ENCODE measurements at places on chromosomes 4 and X. TPM values are rescaled to one million over a fixed set of nuclear protein-coding genes. Genes with fewer than 3 reads are reported as not detected.

DNA sequence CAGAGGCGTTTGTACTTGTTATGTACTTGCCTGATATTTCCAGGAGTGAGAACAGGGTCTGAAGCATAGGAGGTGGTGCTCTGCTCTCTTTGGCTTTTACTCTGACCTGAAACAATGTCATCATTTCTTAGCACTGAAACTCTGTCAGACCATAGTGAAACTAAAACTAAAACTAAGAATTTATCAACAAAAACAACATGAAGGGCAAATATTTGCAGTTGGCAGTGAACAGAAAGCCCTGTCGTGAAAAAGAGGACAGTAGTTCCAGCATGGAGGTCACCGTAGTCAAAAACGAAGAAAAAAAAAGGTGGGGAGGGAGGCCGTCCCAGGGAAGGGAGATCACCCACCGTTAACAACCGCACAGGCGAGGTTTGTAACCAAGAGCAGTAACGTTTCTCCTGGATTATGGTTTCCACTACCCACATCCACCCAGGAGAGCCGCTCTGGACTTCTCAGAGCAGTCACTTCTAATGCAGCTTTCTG, 97.5 kb downstream of the ANK2 start:
- no peaks in the 10 kb centered on the region for H3K27me3 ChIP-seq
- no peak overlapping the region for H3K4me3 ChIP-seq
- H3K4me1 ChIP-seq = peaks cover 64% of the 10 kb centered on the region
- DNase-seq = no peak
- peak overlapping the region; percentile 46 for H3K27ac ChIP-seq
- peaks cover 7% of the 10 kb centered on the region for H3K36me3 ChIP-seq

DNA sequence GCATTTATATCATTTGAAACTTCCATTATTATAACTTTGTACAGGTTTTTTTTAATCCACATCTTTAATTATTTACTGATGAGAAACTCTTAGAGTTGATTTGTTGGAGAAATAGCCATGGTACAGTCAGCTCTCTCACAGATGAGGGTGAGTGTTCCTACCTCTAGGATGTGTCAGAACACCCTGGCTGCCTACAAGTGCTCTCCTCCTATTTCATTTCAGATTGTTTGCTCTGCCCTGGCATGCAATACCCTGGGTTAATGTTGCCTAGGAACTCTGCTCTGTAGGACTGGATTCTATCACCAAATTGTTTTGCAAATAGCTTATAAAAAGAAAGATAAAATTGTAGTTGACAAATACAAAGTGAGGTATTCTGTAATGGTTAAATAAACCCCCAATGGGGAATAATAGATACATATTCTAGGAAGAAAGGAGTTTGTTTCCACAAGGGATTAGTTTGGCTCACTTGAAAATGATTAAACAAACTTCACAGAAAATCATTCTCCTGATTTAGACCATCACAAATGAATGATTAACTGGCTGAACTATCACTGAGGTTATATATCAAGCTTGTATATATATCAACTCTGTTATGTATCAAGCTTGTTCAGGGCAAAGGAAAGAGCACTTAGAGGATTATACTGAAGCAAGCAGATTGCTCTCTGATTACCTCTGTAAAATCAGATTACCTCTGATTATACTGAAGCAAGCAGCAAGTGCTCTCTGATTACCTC, 150.0 kb downstream of the PDE5A start:
- no peaks in the 10 kb centered on the region for H3K4me1 ChIP-seq
- H3K4me3 ChIP-seq = no peak overlapping the region
- H3K27me3 ChIP-seq = peaks cover 4% of the 10 kb centered on the region
- H3K27ac ChIP-seq = no peak overlapping the region
- peaks cover 50% of the 10 kb centered on the region for H3K36me3 ChIP-seq

GRCh38 chrX:41289095-41289494, 44.9 kb upstream of the DDX3X start:
- no peaks in the 10 kb centered on the region for H3K27me3 ChIP-seq
- H3K4me3 ChIP-seq = no peak overlapping the region
- no peak overlapping the region for H3K27ac ChIP-seq
- peaks cover 18% of the 10 kb centered on the region for H3K4me1 ChIP-seq
- H3K36me3 ChIP-seq = no peaks in the 10 kb centered on the region

DNA sequence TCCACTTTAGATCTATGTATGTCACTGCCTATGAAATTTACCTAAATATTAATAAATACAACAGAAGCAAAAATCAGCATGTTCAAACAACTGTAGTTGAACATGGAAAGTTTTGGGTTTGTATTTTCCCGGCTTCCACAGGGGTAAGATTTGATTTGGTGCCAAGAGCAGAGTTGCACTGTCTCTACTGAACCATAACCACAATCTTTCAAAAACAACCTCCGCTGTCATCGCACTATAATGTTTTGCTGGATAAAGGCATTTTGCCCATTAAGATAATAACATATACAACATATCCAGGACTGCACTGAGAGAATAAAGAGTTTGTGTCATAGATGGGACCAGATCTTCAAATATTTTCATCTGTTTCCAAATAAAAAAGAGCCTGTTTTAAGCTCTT, 94.9 kb downstream of the TENM3 start:
- peaks cover 21% of the 10 kb centered on the region for H3K4me1 ChIP-seq
- H3K4me3 ChIP-seq = no peak overlapping the region
- H3K36me3 ChIP-seq = peaks cover 11% of the 10 kb centered on the region
- DNase-seq = no peak
- no peaks in the 10 kb centered on the region for H3K27me3 ChIP-seq

- no peak overlapping the region for H3K27ac ChIP-seq
- DNase-seq = no peak
- H3K27me3 ChIP-seq = no peaks in the 10 kb centered on the region
- H3K4me3 ChIP-seq = no peak overlapping the region
- peaks cover 5% of the 10 kb centered on the region for H3K4me1 ChIP-seq
Measured at GRCh38 chrX:10381193-10381592, 224.4 kb downstream of the CLCN4 start.

- peaks cover 3% of the 10 kb centered on the region for H3K4me1 ChIP-seq
- H3K27ac ChIP-seq = no peak overlapping the region
- DNase-seq = peak; percentile 8
- H3K4me3 ChIP-seq = no peak overlapping the region
- H3K27me3 ChIP-seq = no peaks in the 10 kb centered on the region
- H3K36me3 ChIP-seq = no peaks in the 10 kb centered on the region
Measured at GRCh38 chrX:110852180-110852579, 56.6 kb upstream of the CHRDL1 start.

DNA sequence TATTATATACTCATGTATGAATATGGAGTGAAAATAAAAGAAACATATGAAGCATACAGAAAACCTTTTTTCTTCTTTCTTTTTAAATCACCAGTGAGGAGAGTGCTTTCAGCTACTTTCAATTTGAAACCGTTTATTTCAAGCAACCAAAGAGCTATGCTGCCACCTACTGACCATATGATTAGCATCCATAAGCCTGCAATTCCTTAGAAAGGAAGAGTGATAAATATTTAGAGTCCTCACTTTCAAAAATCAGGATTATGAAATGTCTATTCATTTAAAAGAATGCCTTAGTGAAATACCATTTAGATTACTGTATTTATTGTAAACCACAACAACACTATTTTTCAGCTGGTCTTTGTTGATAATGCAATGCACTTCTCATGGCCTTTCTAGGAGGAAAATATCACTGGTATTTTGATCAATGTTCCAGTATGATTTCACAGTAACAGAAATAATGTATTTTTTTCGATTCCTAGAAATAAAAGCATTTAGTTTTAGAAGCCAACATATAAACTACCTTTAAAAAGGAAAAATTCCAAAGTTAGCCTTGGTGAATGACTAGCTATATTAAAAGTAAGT, 667.6 kb downstream of the PCDH18 start:
- no peak overlapping the region for H3K27ac ChIP-seq
- H3K27me3 ChIP-seq = no peaks in the 10 kb centered on the region

- H3K27me3 ChIP-seq = peaks cover 30% of the 10 kb centered on the region
- no peak overlapping the region for H3K4me3 ChIP-seq
- H3K4me1 ChIP-seq = peaks cover 36% of the 10 kb centered on the region
- no peak overlapping the region for H3K27ac ChIP-seq
- DNase-seq = no peak
- H3K36me3 ChIP-seq = no peaks in the 10 kb centered on the region
Measured at GRCh38 chr4:140257461-140258305, 103.7 kb upstream of the MAML3 start.

- no peaks in the 10 kb centered on the region for H3K27me3 ChIP-seq
- H3K36me3 ChIP-seq = no peaks in the 10 kb centered on the region
- no peak overlapping the region for H3K27ac ChIP-seq
- H3K4me3 ChIP-seq = no peak overlapping the region
- peaks cover 6% of the 10 kb centered on the region for H3K4me1 ChIP-seq
Measured at GRCh38 chr4:81353861-81354260, 117.8 kb downstream of the RASGEF1B start.

GRCh38 chrX:110006161-110006560, 3.2 kb downstream of the TMEM164 start:
- H3K4me3 ChIP-seq = no peak overlapping the region
- H3K27ac ChIP-seq = no peak overlapping the region
- H3K27me3 ChIP-seq = no peaks in the 10 kb centered on the region
- H3K4me1 ChIP-seq = peaks cover 51% of the 10 kb centered on the region

DNA sequence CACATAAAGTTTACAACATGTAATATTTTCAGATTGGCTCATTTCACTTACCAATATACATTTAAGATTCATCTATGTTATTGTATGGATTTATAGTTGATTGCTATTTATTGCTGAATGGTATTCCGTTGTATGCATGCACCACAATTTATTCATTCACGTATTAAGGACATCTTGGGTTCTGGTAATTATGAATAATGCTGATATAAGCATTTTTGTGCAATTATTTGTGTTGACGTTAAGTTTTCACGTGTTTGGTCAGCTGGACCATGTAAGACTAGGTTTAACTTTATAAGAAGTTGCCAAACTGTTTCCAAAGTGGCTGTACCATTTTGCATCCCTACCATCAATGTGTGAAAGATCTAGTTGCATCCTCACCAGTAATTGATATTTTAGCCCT, 35.1 kb downstream of the MAGEB10 start:
- H3K4me1 ChIP-seq = peaks cover 3% of the 10 kb centered on the region
- no peak overlapping the region for H3K27ac ChIP-seq
- no peak overlapping the region for H3K4me3 ChIP-seq
- H3K27me3 ChIP-seq = no peaks in the 10 kb centered on the region
- H3K36me3 ChIP-seq = no peaks in the 10 kb centered on the region

- no peak overlapping the region for H3K27ac ChIP-seq
- peaks cover 28% of the 10 kb centered on the region for H3K4me1 ChIP-seq
- no peaks in the 10 kb centered on the region for H3K36me3 ChIP-seq
- no peak for DNase-seq
- H3K27me3 ChIP-seq = peaks cover 37% of the 10 kb centered on the region
Measured at GRCh38 chr4:134147941-134148340, 53.6 kb downstream of the PABPC4L start.

- H3K27ac ChIP-seq = no peak overlapping the region
- no peak for DNase-seq
- H3K27me3 ChIP-seq = no peaks in the 10 kb centered on the region
- no peaks in the 10 kb centered on the region for H3K36me3 ChIP-seq
Measured at GRCh38 chrX:79409657-79410056, 42.5 kb upstream of the ITM2A start.

GRCh38 chr4:25123236-25123635, 37.0 kb downstream of the SEPSECS start:
- DNase-seq = no peak
- no peaks in the 10 kb centered on the region for H3K27me3 ChIP-seq
- H3K4me1 ChIP-seq = peaks cover 11% of the 10 kb centered on the region
- no peaks in the 10 kb centered on the region for H3K36me3 ChIP-seq
- H3K27ac ChIP-seq = no peak overlapping the region

DNA sequence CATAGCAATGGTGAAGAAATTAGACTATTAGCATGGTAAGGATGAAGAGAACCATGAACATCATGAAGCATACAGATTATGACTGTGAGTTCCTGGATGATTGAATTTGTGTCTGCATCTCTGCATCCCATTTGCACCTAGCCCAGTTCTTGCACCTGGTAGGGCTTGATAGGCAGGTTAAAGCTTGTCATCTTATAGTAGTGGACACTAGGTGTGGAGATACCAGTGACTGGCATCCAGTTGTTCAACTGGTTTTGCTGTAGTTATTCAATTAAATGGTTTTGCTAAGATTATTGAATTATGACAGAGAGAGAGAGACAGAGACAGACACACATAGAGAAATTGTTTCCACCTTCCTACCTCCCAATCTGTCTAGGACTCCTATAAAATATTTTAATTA, 5.0 kb downstream of the ADH7 start:
- H3K4me1 ChIP-seq = no peaks in the 10 kb centered on the region
- H3K4me3 ChIP-seq = no peak overlapping the region
- H3K27me3 ChIP-seq = no peaks in the 10 kb centered on the region
- DNase-seq = no peak

- no peaks in the 10 kb centered on the region for H3K36me3 ChIP-seq
- H3K4me1 ChIP-seq = no peaks in the 10 kb centered on the region
- H3K4me3 ChIP-seq = no peak overlapping the region
- no peaks in the 10 kb centered on the region for H3K27me3 ChIP-seq
Measured at GRCh38 chrX:111837197-111837596, 38.8 kb upstream of the TRPC5OS start.

- no peak for DNase-seq
- H3K4me3 ChIP-seq = no peak overlapping the region
- H3K27ac ChIP-seq = no peak overlapping the region
Measured at GRCh38 chrX:74246524-74246923, 57.5 kb upstream of the ZCCHC13 start.

GRCh38 chr4:138627096-138627495, 384.9 kb upstream of the SLC7A11 start:
- H3K4me3 ChIP-seq = no peak overlapping the region
- DNase-seq = no peak
- H3K27ac ChIP-seq = no peak overlapping the region

CCDC110 gene
- 2.9 TPM for total RNA-seq

GASK1B gene
- total RNA-seq = 0.23 TPM

AREG gene
- 0.32 TPM for total RNA-seq

HSFX1 gene
- total RNA-seq = 0.85 TPM

FHIP1A gene
- 68.6 TPM for total RNA-seq

EGFL6 gene
- total RNA-seq = 0.96 TPM

FGFRL1 gene
- 27.3 TPM for total RNA-seq
